Activated CD4-positive, alpha-beta T cell treated with anti-CD3 and anti-CD28 coated beads, Interleukin-2, amount 10 ng/mL, durations not matched to agents 24 days and 14 days (primary cell): ENCODE measurements at places on chromosomes 2 and 18.

DNA sequence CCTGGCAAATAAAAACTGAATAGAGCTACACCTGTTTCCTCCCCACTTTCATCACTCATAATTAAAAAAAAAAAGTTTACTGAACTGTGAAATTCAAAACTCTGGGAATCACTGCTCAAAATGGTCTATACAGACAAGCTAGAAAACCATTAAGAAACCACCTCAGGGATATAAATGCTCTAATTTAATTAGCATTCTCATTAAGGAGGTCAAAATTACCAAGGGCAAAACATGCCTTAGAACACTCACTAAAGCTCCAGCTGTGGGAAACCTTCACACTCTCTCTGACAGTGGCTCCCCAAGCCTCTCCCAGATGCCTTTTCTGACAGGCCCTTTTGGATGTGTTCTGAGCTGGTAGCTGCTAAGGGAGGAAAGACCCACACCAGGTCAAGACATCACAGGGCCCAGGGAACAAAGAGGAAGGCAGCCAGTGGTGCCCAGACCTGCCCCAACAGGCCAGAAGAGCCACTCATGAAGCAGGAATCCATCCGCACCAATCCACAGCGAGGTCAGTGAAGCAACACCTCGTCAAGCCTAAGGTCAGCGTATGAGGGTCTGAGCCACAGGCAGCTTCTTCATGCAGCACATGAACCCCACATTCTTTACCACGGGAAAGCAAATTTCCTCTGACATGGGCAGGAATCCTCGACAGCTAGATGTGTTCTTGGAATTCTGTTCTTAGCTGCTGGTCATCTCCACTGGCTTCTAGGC is 35.6 kb downstream of the XDH start:
- peak; percentile 47 for DNase-seq

DNA sequence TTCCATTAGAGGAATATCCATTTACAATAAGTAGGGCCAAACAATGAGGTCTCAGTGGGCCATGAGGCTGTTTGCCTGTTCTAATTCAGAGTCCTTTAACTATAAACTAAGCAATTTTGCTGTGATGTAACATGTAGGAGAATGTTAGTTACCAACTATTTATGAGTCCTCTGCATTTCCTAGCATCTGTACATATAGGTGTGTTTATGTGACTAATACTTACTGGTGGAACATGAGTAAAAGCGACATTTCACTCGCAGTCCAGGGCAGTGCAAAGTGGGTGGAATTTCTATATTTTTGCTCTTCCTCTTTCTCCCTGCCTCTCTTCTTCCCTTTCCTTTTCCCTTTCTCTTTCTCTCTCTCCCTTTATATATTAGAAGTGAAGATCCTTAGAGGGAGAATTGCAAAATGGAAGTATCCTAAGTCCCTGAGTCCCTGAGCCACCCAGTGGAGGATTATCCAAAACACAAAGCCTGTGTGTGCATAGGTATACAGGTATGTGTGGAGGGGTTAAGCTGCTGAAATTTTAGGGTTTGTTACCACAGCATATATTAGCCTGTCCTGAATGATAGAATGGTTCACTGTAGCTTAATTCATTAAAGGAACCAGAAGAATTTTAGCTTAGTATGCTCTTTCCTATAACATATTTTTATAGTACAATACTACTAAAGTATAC is 487.0 kb upstream of the FANCL start:
- DNase-seq: no peak

- DNase-seq: no peak
Observed at GRCh38 chr2:155384555-155385123, 686.1 kb downstream of the KCNJ3 start.

GRCh38 chr2:64327129-64327509 is 126.8 kb upstream of the LGALSL start:
- no peak for DNase-seq

DNA sequence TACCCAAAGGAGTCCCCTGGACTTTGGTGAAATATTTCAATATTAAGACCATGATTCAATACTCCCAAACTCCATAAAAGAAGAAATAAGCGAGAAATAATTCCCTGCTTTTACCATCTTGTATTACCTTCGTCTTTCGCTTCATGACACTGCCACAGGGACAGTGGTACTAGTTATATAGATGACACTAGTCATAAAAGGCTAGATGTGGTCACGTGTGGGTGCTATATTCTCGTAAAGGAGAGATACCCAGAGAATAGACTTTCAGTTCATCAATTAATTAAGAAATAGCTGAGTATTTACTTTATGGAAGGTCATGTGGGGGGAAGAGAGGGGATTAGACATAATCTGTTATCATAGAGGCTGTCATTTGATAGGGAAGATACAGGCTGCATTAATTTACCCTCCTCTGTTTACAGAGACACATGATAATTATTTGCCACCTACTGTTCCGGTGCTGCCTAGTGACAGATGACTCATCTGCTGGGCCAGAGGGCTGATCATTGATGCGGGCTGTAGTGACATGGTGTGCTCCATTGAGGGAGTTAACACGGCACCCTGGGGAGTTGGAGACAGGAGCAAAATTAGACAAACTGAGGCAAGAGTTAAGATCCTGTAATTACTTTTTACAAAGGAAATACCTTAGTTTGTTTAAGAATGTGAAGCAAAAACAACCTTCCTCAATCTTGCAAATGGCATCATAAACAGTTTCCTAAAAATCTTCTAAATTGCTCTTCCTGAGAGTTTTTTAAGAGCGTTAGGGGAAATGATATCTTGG is 78.2 kb upstream of the ITGB6 start:
- no peak for DNase-seq

DNA sequence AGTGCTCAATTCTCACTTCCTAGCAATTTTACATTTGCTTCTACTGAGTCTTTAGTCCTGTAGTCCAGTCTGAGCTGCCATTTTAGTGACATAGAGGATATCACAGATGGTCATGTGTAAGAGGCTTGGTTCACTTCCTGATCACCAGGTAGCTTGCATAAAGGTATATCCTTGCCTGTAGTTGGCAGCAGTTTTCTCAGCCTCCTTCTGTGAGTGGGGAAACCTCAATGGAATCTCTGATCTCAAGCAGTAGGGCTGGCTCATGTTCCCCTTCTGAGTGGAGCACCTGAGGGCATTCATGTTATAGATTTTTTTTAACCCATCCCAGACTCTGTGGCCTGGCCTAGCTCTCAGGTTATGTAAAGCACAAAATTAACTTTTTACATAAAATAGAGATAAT is 278.4 kb downstream of the RDH14 start:
- no peak for DNase-seq

- no peak for DNase-seq
Observed at GRCh38 chr18:8656232-8656631, 47.0 kb downstream of the RAB12 start.
